Stimulated activated CD4-positive, alpha-beta T cell treated with anti-CD3 and anti-CD28 coated beads, TNF-alpha, amount 100 ng/mL, for 48 hours (primary cell): ENCODE measurements at places on chromosomes 5 and 9.

GRCh38 chr9:120393386-120394057 lies 186.4 kb downstream of the CDK5RAP2 start:
- no peak for DNase-seq

DNA sequence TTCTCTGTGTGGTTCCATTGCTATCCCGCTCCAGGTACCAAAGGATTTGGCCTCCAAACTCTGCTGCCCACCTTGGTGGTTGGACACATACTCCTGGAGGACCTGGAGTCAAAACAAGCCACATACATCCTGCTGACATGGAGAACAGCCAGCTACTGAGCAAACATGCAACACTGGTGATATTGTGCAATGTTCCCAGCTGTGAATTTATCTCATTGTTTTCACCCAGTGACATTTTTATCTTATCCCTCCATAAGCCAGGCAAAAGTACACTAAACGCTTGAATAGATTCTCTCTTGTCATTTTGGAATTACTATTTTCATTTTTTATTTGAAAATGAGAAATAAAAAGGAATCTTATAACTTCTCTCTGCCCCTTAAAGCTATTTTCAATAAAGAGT lies 11.1 kb upstream of the CTSL start:
- DNase-seq = no peak

DNA sequence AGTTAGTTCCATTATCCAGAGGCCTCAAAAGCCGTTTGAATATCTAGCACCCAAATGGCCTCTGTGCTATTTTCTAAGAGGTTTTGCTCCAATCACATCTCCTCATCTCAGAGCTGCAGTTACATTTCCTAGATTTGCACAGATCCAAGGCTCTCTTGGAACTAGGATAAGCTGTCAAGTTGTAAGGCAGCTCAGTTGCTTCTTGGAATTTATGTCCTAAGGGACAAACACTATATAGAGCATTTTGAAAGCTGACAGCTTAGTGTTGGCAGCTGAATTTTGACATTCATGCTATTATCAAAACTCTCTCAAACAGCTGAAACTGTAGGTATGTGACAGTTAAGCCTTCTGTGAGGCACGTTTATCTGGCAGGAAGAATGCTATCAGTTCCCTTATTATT lies 97.0 kb downstream of the MACIR start:
- DNase-seq = no peak

- DNase-seq = no peak
Observed at GRCh38 chr9:7813030-7813429, 13.5 kb upstream of the DMAC1 start.

- DNase-seq = peak; percentile 24
Observed at GRCh38 chr5:133398646-133399101, 213.7 kb downstream of the FSTL4 start.

DNA sequence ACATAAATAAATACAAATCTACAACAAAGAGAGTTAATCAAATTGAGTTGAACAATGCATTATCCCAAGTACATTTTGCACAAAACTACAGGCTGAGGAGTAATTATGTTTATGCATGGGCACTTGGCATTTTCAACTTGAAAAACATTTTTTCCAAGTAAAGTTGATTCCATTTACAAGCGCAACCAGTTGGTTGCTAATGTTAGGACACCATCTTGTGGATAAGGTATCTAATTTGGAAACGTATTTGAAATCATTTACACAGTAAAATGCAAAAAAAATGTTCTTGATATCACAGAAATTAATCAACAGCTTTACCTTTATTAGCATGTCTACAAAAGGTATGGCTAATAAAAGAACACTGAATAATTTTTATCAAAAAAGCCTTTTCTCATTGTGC lies 18.8 kb downstream of the FTMT start:
- no peak for DNase-seq

DNA sequence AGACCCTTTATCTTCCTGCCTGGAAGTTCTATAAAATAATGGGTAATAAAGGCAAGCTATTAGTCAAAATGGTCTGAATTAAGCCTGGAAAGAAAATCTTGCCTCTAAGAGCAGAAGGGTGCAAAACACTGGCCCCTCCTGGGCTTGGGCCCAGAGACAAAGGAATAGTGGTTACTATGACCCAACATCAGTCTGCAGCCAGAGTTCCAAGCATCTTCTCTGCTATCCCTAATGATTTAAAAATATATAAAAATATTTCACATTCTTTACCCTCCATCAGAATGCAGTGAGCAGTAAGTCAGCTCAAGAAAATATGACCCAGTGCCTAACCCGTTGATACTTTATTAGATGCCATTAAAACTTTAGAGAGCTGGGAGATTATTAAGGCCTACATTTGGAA lies 14.7 kb downstream of the TNFAIP8 start:
- DNase-seq = no peak

DNA sequence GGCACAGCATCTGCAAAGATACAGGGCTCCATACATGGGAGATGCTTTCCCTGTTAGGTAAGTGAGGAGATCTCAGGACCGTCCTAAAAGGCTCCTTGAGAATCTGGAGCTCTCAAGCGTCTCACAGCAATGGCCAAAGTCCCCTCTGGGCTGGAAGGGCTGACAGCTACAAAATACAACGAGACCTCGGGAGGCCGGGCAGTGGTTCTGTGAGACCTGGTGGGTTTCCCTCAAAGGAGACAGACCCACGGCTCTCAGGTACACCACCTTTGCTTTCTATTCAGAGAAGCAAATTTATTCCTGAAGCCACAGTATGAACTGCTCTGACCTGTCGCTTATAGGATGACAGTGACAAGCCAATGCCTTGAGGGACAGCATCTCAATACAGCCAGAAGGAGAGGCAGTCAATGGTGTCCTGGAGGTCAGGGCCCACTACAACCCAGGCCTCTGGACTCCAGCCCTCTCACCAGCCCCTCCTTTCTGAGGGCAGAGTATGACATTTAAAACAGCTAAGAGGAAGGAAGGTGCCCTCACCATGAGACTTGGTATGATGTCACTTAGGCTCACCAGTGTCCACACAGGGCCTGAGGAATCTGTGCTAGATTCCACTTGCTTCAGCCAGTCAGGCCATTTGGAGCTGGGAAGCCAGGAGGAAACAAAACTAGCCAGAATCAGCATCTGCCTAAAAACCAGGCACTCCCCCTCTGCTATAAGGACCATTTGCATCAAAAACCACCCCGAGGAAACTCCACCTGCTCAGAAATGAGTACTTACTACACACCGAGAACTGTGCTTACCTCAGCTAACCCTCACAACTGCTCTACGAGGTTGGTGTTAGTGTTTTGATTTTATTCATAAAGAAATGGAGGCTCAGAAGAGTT lies 86.5 kb upstream of the FSTL4 start:
- no peak for DNase-seq

GRCh38 chr5:174612686-174613085 lies 111.7 kb upstream of the MSX2 start:
- no peak for DNase-seq

DNA sequence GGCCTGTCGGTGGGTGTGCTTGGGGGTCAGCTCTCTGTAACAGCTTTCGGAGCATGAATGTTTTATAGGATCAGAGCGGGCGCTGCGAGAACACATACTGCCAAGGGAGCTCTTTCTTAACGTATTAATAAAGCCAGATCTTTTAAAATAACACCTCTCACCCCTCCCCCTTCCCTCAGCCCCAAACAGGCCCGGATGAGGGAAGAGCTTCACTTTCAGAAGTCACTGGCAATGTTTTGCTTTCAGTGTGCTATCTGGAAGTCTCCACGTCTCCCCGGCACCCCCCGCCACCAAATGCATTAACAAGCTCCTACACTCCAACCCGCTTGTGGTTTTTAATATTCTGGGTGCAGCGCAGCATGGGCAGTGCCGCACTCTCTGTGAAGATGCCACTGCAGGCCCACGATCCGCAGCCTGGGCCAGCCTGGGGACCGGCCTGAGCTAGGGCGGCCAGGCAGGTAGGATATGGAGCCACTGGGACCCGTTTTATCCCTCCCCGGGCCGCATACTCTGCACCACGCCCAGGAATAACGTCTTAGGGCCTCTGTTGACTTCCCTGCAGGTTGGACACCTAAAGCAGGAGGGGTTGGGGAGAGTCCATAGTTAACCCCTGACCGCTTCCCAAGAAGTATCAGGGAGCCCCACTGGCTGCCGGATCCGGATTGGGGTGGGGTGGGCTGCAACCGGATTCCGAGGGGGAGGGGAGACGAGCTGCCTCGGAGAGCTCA lies 12.6 kb downstream of the NR2F1 start:
- DNase-seq = no peak

DNA sequence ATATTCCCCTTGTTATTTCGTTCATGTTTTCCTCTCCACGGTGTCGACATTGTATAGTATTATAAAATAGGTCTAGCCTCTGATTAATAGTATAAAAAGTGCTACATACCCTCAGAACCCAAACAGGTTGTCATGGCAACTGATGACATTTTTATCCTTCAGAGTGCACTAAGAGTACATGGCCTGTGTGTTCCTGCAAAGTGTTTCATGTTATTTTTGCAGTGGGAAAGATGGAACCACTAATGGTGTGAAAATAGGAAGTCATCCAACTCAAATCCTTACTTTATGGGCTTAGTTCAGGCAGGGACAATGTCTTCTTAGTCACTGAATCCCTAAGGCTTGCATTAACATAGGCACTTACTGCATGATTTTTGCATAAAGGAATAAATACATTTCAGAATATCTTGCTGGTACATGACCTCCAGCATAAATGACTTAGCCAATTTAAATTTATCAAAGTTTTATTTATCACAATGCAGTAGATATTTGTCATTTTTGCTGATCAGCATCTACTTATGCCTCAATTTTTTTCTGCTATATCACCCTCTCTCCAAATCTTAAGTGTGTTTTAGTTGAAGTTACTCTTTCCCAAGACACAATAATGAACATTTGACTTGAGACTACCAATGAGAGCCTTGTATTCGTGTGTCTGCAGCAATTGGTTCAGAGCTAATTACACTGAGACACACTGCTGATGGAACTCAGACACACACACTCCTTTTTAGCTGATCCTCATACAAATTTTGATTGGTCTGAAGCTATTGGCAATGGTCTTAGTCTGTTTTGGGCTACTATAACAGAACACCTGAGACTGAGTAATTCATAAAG lies 243.7 kb downstream of the KCTD16 start:
- DNase-seq = no peak

DNA sequence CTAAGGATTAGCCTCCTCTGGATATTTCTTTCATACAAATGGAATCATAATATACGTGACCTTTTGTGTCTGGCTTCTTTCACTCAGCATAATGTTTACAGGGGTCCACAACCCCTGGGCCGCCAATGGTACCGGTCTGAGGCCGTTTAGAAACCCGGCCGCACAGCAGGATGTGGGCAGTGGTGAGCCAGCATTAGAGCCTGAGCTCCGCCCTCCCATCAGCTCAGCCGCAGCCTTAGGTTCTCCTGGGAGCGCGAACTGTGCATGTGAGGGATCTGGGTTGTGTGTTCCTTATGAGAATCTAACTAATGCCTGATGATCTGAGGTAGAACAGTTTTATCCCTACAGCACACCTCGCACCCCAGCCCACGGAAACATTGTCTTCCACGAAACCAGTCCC lies 229.7 kb downstream of the ICE1 start:
- no peak for DNase-seq

DNA sequence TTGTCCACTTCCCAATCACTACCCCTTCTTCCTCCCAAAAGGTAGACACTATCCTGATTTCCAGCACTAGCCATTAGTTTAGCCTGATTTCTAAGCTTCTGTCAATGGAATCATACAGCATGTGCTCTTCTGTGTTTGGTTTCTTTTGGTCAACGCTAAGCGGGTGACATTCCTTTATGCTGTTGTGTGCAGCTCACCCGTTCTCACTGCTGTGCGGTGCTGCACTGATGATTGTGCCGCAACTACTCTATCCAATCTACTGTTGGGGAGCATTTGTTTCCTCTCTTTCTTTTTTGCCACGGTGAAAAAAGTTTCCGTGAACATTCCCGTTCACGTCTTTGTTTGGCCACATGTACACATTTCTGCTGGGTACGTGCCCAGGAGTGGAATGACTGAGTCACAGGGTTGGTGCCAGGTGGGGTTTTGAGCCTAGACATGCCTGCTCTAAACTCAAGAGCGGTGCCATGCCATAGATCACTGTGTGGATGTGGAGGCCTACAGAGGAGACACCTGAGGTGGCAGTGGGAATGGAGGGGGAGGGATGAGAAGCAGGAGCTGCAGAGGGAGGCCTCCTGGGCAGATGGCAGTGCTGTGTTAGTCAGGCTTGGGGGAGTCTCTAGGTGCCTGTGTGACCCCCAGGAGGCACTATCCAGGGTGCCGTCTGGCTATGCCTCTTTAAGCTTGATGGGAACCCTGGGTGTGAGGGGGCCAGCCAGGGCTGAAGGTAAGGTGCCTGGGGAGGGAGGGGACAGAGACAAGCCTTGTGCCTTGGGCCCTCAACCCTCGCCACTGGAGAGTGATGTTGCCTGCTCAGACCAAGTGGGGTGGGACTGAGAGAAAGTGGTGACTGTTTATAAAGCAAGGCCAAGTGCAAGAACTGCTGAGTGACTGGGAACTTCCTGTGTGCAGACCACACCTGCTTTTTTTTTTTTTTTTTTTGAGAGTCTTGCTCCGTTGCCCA lies 11.4 kb upstream of the ANKRD33B start:
- DNase-seq = no peak

DNA sequence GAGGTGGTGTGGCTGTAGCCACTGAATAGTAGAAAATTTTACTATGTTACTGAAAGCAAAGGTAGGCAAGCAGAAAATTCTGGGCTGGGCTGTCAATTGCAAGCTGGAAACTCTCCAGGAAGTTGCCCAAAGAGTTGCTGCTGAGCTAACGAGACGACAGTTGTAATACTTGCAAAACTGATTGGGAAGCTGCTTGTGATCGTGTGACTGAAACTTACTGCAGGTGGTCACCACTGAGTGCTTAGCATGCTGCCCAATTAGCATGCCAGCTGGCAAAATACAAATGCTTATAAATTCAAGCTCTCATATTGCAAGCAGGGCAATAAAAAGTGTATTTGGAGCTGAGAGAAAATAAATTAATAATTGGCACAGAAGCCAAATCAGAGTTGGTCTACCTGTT lies 758.5 kb upstream of the EDIL3 start:
- DNase-seq = no peak

- no peak for DNase-seq
Observed at GRCh38 chr5:157502143-157502647, 42.2 kb downstream of the NIPAL4 start.

DNA sequence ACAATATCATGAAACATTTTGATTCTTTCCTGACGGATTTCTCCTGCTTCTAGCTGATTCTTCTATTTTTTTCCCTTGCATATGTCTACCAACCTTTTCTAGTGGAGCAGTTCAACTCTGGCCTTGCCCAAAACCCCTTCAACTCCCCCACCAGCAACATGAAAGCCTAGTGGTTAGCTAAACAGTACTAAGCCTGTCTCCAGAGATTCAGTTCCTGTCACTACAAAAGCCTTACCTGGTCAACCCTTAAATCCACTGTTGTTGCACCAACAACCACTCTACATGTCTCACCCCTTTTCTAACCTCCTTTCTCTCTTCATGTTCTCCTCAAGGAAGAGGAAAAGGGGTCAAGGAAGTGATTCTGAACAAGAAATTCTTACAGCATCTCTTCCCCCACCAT lies 74.8 kb upstream of the PIK3R1 start:
- DNase-seq = no peak

GRCh38 chr9:113431191-113431590 lies 20.6 kb downstream of the C9orf43 start:
- DNase-seq = no peak

- no peak for DNase-seq
Observed at GRCh38 chr9:20270161-20270560, 352.1 kb downstream of the MLLT3 start.

- no peak for DNase-seq
Observed at GRCh38 chr5:103467831-103468230, 94.8 kb downstream of the NUDT12 start.
